ENCODE measurements at places on chromosomes 16 and 17.

- DNase-seq, result no peak
Measured at GRCh38 chr17:17667231-17667630, 14.0 kb upstream of the RAI1 start.

- no peak for DNase-seq
Measured at GRCh38 chr16:53737552-53737951, 33.6 kb downstream of the FTO start.

- DNase-seq, result no peak
Measured at GRCh38 chr16:51111759-51112158, 39.3 kb downstream of the SALL1 start.

DNA sequence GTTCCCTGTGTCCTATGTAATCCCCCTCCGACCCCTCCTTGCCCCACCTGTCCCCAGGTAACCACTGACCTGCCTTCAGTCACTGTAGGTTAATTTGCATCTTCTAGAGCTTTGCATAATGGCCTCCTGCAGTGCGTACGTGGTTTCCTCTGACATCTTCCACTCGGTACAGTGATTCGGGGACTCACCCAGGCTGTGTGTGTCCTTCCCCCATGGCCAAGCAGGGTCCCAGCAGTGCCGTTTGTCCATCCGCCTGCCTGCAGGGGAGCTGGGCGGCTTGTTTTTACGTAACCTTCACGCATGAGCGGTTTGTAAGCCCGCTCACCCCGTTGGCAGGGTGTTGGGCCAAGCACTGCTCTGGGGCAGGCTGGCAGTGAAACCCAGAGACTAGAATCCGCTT is 7.9 kb downstream of the MAPK8IP3 start:
- no peak for DNase-seq
